ENCODE measurements at places on chromosomes 2 and 18. TPM values are rescaled to one million over a fixed set of nuclear protein-coding genes. Genes with fewer than 3 reads are reported as not detected.

DNA sequence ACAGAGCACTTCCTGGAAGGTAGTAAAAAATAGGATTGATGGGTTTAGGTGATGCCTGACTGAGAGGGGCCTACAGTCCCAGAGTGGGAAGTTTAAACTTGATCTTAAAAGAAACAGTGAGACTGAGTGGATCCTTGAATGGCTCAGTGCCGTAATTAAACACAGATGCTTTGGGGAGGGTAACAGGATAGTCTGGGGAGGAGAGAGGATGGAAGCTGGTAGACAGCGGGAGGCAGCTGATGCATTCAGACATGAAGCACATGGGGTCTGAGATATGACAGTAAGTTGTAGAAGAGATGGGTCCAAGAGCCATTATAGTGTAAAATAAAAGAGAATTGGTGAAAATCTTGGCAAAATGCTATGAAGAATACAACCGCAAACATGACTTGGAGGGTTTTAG is 54.4 kb downstream of the AOX1 start:
- H3K27me3 ChIP-seq = no peaks in the 10 kb centered on the region
- H3K4me1 ChIP-seq = no peaks in the 10 kb centered on the region
- peaks cover 54% of the 10 kb centered on the region for H3K36me3 ChIP-seq
- no peak overlapping the region for H3K27ac ChIP-seq
- DNase-seq = no peak

DNA sequence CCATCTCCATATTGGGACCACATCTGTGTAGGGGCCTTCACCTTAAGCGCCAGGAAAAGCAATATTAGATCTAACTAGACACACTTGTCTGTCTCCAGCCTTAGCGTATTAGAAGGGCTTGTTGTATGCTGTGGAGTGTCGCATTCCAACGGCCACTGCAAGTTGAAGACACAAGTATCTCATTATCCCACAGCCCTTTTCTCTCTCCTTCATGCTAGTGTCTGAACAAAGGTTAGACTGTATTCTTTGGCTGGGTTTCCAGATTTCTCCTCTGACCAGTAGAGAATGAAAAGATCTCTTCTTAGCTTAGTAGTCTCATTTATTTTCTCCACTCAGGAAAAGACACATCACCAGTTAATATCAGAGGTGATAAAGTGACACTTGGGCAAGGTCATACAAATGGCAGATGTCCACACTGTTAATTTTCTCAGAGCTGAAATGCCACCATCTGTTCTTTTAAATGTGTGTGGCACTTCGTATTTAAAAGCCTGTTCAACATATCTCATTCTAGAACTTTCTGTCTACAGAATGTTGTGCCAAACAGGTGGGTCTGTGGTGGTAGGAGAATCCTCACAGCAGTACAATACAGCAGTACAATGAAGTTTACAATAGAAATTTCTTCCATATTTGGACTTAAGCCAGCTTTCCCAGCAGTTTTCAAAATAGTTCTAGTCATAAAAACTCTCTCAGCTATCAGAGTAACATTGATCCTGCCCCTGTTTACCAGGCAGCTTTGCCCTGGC is 94.0 kb upstream of the ITGA6 start:
- H3K4me1 ChIP-seq = peaks cover 36% of the 10 kb centered on the region
- no peaks in the 10 kb centered on the region for H3K36me3 ChIP-seq
- no peak overlapping the region for H3K27ac ChIP-seq

Gene TANC1
- 27.0 TPM for total RNA-seq

DNA sequence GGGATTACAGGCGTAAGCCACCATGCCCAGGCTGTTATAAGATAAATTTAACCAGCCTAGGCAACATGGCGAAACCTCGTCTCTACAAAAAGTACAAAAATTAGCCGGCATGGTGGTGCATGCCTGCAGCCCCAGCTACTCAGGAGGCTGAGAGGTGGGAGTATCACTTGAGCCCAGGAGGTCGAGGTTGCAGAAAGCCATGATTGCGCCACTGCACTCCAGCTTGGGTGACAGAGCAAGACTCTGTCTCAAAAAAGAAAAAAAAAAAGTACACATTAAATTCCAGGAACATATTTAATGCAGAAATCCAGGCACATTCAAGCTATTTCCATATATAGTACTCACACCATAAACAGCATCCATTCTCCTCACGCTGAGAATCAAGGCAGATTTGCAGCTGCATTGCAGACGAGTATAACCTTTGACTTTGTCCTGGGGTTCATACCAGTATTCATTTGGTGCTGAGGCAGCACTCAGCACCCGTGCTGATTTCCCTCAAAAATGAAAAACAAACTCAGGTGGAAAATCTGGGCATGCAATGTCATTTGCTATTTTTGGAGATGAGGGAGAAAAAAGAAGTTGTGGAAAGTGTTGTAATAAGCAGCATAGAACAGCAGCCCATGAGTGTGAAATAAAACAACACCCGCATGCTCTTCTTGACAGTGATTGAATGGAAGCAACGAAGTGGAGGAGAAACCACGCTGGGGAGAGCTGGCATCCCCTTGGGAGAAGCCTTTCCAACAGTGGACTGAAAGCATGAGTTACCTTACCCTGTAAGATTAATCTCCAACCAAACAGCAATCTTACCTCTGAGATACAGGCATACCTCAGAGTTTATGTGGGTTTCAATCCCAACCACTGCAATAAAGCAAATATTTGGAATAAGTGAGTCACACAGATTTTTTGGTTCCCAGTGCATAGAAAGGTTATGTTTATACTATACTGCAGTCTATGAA is 46.8 kb upstream of the ANXA4 start:
- peaks cover 2% of the 10 kb centered on the region for H3K27me3 ChIP-seq
- peak overlapping the region; percentile 48 for H3K4me3 ChIP-seq
- H3K27ac ChIP-seq = peak overlapping the region; percentile 82
- DNase-seq = peak; percentile 73
- H3K4me1 ChIP-seq = peaks cover 50% of the 10 kb centered on the region
- no peaks in the 10 kb centered on the region for H3K36me3 ChIP-seq
